ENCODE measurements at places on chromosomes 13 and 19. TPM values are rescaled to one million over a fixed set of nuclear protein-coding genes. Genes with fewer than 3 reads are reported as not detected.

ZNF492 gene
- total RNA-seq, result 0.58 TPM

GAPDHS gene
- not detected for total RNA-seq

CDC42EP5 gene
- total RNA-seq, result 601 TPM

ZNF561 gene
- total RNA-seq, result 29.7 TPM

GPR4 gene
- 0.52 TPM for total RNA-seq

- no peaks in the 10 kb centered on the region for H3K27me3 ChIP-seq
- H3K36me3 ChIP-seq, result peaks cover 9% of the 10 kb centered on the region
- H3K27ac ChIP-seq, result no peak overlapping the region
- H3K4me1 ChIP-seq, result peaks cover 3% of the 10 kb centered on the region
Measured at GRCh38 chr19:18122860-18123795, 25.6 kb downstream of the MAST3 start.

- no peak overlapping the region for H3K4me3 ChIP-seq
- H3K27ac ChIP-seq, result no peak overlapping the region
- no peak for DNase-seq
- no peaks in the 10 kb centered on the region for H3K27me3 ChIP-seq
Measured at GRCh38 chr13:71906448-71906847, 39.4 kb upstream of the DACH1 start.

GRCh38 chr13:69571606-69572323 lies 535.9 kb upstream of the ATXN8OS start:
- H3K27ac ChIP-seq, result no peak overlapping the region
- no peaks in the 10 kb centered on the region for H3K36me3 ChIP-seq
- DNase-seq, result no peak
- H3K4me3 ChIP-seq, result no peak overlapping the region

DNA sequence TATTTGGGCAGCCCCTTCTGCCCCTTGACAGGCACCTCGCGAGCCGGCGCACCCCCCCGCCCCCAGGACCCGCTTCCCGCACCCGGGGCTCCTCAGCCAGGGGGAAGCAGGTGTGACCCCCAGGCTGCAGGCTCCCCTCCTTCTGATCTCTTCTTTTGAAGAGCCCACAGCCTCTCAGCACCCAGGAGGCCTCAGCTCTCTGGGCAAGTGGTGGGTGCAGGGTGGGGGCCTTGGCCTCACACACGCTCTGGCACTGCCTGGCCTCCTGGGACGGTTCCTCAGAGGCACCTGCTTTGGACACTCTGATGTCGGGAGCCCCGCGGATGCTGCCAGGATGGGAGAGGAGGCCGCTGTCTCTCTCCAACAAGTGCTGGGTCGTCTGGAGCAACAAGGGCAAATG lies 1.5 kb upstream of the C13orf46 start:
- H3K27me3 ChIP-seq, result no peaks in the 10 kb centered on the region
- H3K27ac ChIP-seq, result no peak overlapping the region
- DNase-seq, result no peak
- H3K4me3 ChIP-seq, result no peak overlapping the region

DNA sequence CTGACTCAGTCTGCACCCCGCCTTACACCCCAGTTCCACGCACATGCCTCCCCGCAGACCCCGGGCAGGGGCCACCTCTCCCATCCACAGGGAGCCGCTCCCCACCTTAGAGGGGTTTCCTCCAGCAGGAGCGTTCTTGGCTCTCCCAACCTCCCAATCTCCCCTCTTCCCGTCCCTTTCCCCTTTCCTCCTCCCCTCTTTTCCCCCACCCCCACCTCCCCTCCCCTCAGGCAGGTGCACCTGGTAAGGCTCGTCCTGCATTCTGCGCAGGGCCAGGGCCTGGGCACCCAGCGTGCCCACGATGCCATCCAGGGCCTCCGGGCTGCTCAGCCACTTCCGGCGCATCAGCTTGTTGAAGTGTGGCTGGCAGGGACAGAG lies 27.3 kb downstream of the EXOC3L2 start:
- H3K36me3 ChIP-seq, result no peaks in the 10 kb centered on the region
- peaks cover 34% of the 10 kb centered on the region for H3K27me3 ChIP-seq
- H3K4me1 ChIP-seq, result no peaks in the 10 kb centered on the region
- no peak overlapping the region for H3K27ac ChIP-seq
- H3K4me3 ChIP-seq, result no peak overlapping the region

GRCh38 chr19:28981518-28981917 lies 231.4 kb downstream of the UQCRFS1 start:
- no peak overlapping the region for H3K27ac ChIP-seq
- H3K36me3 ChIP-seq, result no peaks in the 10 kb centered on the region
- no peak overlapping the region for H3K4me3 ChIP-seq
- no peaks in the 10 kb centered on the region for H3K4me1 ChIP-seq

DNA sequence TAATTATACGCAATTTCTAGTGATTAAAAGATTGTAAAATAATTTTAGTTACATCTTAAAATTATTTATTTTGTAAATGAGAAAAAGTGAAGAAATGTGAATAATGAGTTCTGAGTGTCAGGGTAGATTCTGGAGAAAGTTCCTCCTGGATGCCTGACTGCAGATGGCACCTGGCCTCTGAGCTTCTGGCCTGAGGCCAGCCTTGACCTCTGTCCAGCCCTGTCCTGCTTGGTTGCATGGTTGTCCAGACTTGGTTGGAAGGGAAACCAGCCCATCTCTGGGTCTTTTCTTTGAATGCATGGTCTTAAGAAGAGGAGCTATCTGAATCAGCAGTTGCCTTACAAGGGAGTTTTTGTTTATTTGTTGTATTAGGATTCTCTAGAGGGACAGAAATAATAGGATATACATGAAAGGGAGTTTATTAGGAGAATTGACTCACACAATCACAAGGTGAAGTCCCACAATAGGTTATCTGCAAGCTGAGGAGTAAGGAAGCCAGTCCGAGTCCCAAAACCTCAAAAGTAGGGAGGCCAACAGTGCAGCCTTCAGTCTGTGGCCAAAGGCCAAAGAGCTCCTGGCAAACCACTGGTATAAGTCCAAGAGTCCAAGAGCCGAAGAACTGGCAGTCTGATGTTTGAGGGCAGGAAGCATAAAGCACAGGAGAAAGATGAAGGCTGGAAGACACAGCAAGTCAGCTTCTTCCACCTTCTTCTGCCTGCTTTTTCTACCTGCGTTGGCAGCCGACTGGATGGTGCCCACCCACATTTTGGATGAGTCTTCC lies 385.8 kb downstream of the ZNF536 start:
- H3K4me1 ChIP-seq, result no peaks in the 10 kb centered on the region
- no peak for DNase-seq
- no peak overlapping the region for H3K4me3 ChIP-seq
- H3K27me3 ChIP-seq, result no peaks in the 10 kb centered on the region

- no peaks in the 10 kb centered on the region for H3K36me3 ChIP-seq
- no peaks in the 10 kb centered on the region for H3K4me1 ChIP-seq
- no peak for DNase-seq
- no peaks in the 10 kb centered on the region for H3K27me3 ChIP-seq
- no peak overlapping the region for H3K27ac ChIP-seq
Measured at GRCh38 chr19:6813659-6814058, 41.2 kb downstream of the VAV1 start.

DNA sequence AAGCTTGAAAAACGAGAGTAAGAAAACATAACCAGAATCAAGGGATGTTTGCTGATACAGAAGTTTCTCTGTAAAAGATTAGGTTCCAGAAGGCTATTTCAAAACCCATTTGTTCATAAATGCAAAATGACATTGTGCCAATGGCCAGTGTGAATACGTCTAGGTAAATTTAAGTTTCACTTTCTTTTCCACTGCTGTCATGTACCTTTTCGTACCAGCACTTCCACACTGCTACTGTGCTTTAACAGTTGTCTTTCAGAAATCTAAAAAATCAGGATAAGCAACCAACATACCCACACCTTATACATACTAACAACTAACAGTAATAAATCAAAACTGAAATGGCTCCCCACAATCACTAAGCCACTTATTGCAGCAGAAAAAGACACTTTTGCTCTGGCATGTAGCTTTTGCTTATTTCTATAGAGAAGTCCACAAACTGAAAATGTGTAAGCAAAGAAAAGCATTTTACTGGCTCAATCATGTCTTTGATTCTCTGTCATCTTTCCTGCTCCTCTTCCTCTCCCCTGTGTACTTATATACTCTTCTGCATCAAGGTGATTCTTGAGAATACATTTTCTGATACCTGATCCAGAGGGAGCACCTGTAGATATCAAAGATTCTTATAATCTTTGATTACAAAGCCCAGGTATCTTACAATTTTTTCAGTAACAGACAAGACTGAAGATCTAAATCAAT lies 34.3 kb downstream of the ELF1 start:
- peak overlapping the region; percentile 70 for H3K27ac ChIP-seq
- peak overlapping the region; percentile 4 for H3K4me3 ChIP-seq
- no peaks in the 10 kb centered on the region for H3K27me3 ChIP-seq
- no peak for DNase-seq
- H3K4me1 ChIP-seq, result peaks cover 19% of the 10 kb centered on the region
- no peaks in the 10 kb centered on the region for H3K36me3 ChIP-seq

DNA sequence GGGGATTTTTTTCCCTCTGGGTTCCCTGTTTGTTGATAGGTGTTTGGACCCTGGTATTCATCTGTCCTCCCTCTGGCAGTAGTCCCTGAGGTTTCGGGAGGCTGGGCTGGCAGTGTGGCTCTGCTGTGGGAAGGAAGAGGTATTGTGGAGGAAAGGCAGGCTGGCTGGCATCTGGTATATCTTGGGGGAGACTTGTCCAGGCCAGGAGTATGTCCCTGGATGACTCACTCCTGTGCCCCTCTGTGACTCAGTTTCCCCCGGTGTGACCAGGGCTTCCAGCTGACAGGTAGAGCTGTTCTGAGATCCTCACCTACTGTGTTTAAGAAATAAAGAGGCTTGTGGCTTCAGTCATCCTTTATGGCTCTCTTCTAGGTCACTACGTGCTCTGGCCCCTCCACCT lies 14.2 kb upstream of the ZNF492 start:
- H3K4me1 ChIP-seq, result no peaks in the 10 kb centered on the region
- no peaks in the 10 kb centered on the region for H3K27me3 ChIP-seq
- no peak overlapping the region for H3K4me3 ChIP-seq
- no peak overlapping the region for H3K27ac ChIP-seq
- no peaks in the 10 kb centered on the region for H3K36me3 ChIP-seq

GRCh38 chr13:43116242-43116641 lies 92.9 kb downstream of the DNAJC15 start:
- H3K4me3 ChIP-seq, result no peak overlapping the region
- H3K4me1 ChIP-seq, result no peaks in the 10 kb centered on the region
- no peak for DNase-seq
- H3K27me3 ChIP-seq, result no peaks in the 10 kb centered on the region
- H3K36me3 ChIP-seq, result no peaks in the 10 kb centered on the region
- no peak overlapping the region for H3K27ac ChIP-seq

GRCh38 chr13:40518481-40518882 lies 148.0 kb downstream of the FOXO1 start:
- no peak for DNase-seq
- no peaks in the 10 kb centered on the region for H3K4me1 ChIP-seq
- no peaks in the 10 kb centered on the region for H3K36me3 ChIP-seq
- H3K27me3 ChIP-seq, result no peaks in the 10 kb centered on the region

GRCh38 chr13:112902101-112902651 lies 66.8 kb upstream of the MCF2L start:
- H3K36me3 ChIP-seq, result no peaks in the 10 kb centered on the region
- no peaks in the 10 kb centered on the region for H3K27me3 ChIP-seq
- no peak overlapping the region for H3K27ac ChIP-seq
- H3K4me3 ChIP-seq, result no peak overlapping the region

DNA sequence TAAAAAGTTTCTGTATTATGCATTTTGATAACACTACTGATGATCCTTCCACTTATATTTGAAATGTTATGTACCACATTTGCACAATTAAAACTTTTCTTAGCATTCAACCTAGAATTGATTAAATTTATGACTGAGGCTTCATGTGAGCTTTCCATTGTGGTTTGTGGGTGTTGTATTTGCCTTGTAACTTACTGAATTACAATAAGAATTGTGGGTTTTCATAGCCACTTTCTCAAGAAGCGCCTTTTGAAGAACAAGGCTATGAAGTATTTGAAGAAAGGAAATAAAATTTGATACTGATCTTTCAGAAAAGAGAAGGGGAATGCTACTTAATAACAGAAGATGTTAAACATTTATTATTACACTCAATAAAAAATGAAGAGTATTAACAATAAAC lies 7.0 kb upstream of the TEX26 start:
- DNase-seq, result no peak
- no peaks in the 10 kb centered on the region for H3K36me3 ChIP-seq
- no peak overlapping the region for H3K4me3 ChIP-seq
- no peak overlapping the region for H3K27ac ChIP-seq
- H3K27me3 ChIP-seq, result no peaks in the 10 kb centered on the region

DNA sequence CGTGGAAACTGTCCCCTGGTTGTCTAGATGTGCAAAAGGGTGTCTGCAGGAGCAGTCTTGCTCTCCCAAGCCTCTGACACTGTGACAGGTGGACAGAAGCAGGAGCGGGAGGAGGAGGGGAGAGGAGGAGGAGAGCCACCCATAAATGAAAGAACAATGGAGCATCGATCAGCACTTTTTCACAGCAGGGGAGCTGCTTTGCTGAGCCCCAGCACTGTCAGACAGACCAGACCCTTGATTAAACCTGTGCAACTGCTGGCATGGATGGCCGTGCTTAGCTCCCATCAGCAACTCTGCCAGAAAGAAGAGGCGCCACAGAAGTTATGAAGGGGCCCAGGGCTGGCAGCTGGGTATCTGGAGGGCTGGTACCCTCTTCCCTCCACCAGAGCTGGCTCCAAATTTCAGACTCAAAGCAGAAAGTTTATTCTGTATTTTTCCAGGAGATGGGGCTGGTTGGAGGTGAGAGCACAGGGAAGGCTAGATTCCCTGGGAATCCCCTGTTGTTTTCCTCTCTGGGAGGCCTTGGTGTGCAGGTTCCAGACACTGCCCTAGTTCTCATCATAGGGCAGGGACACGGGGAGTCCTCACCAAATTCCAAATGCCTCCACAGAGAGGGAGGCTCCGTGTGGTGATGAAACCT lies 1192.2 kb downstream of the UQCRFS1 start:
- no peaks in the 10 kb centered on the region for H3K4me1 ChIP-seq
- H3K27ac ChIP-seq, result no peak overlapping the region
- no peak for DNase-seq
- H3K27me3 ChIP-seq, result no peaks in the 10 kb centered on the region

DNA sequence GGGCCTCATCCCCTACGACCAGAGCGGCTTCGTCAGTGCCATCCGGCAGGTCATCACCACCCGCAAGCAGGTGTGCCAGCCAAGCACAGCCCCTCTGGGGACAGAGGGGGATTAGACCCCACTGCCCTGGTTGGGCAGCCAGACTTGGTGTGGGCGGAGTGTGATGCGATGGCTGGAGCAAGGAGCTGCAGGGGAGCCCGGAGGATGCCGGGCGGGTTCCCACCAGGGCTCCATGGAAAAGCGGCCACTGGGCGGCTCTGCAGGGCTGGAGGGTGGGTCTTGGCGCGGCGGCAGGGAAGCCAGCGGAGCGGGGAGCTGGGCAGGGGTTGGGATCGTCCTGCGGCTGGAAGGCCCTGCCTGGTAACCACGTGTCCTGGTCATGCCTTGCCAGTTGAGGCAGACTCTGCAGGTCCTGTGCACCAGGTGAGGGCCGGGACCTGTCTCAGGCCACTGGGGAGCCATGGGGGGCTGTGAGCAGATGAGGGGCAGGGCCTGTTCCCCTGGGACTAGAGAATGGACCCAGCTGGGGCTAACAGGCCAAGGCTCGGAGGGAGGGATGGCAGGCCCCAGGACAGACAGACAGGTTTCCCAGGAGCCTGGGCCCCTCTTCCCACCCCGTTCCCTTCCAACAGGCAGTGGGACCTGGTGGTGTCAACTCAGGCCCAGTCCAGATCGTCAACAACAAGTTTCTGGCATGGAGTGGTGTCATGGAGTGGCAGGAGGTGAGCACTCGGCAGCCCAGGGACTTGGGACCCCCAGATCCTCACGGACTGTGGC lies 6.3 kb downstream of the PTOV1 start:
- peaks cover 7% of the 10 kb centered on the region for H3K4me1 ChIP-seq
- H3K4me3 ChIP-seq, result no peak overlapping the region
- DNase-seq, result no peak
- H3K36me3 ChIP-seq, result peaks cover 11% of the 10 kb centered on the region
- no peaks in the 10 kb centered on the region for H3K27me3 ChIP-seq
